ENCODE measurements at places on chromosomes 6 and 20. TPM values are rescaled to one million over a fixed set of nuclear protein-coding genes. Genes with fewer than 3 reads are reported as not detected.

DNA sequence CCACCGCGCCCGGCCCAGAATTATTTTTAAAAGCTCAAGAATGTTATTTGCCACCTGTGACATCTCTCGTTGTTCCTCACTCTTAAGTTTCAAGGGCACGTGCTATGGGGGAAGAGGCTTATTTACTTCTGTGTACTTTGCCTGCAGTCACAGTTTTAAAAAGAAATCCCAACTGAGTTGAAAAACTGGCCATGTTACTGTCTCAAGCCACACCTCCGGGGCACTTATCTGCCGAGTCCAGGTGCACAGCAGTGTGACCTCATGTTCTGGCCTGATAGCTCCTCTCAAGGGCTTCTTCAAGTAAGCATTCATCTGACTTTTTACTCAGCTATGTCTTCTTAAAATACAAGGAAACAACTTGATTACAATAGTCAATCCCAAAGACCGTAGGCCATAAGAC is 34.5 kb downstream of the SHLD1 start:
- no peaks in the 10 kb centered on the region for H3K36me3 ChIP-seq
- H3K27me3 ChIP-seq = no peaks in the 10 kb centered on the region
- H3K27ac ChIP-seq = no peak overlapping the region
- DNase-seq = no peak
- no peak overlapping the region for H3K4me3 ChIP-seq

- H3K27ac ChIP-seq = no peak overlapping the region
- H3K4me3 ChIP-seq = no peak overlapping the region
- DNase-seq = no peak
- H3K36me3 ChIP-seq = no peaks in the 10 kb centered on the region
- no peaks in the 10 kb centered on the region for H3K4me1 ChIP-seq
Measured at GRCh38 chr6:39688494-39688893, 36.7 kb downstream of the KIF6 start.

The FAM217A gene
- not detected for total RNA-seq

DNA sequence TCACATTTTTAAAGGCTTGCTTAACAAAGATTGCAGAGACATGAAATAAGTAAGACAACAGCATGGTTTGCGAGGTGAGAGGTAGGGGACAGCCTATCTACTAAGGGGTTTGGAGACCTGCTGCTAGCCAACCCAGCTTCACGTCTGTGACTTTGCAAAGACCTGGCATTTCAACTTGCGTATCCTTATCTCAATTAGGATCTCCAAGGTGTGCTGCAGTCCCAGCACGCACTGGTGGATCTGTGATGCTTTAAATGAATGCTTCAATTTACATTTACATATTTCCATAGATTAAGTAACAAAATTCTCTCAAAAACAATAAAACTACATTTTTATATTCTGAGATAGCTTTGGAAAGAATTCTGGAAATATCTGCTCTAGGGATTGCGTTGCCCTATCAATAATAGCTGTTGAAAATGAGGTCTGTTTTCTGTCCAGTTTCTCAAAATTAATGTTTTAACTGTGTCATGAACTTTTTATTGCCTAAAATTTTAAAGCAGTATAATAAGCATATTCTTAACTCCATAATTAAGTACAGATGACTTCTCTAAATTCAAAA is 124.4 kb upstream of the EDN1 start:
- H3K27ac ChIP-seq = no peak overlapping the region
- no peaks in the 10 kb centered on the region for H3K27me3 ChIP-seq
- peaks cover 7% of the 10 kb centered on the region for H3K4me1 ChIP-seq
- peaks cover 21% of the 10 kb centered on the region for H3K36me3 ChIP-seq
- no peak for DNase-seq

The RSPH4A gene
- 0.05 TPM for total RNA-seq

Data from SJSA1 (cell line).